ENCODE measurements at places on chromosomes 4 and X. TPM values are rescaled to one million over a fixed set of nuclear protein-coding genes. Genes with fewer than 3 reads are reported as not detected.

Gene MMAA
- 2.8 TPM for total RNA-seq

GRCh38 chr4:38787693-38788092, 4.9 kb upstream of the TLR10 start:
- no peak overlapping the region for H3K27ac ChIP-seq
- no peaks in the 10 kb centered on the region for H3K4me1 ChIP-seq
- ATAC-seq = no peak
- H3K27me3 ChIP-seq = no peaks in the 10 kb centered on the region
- H3K4me3 ChIP-seq = no peak overlapping the region

GRCh38 chrX:10514891-10515290, 105.5 kb downstream of the MID1 start:
- no peak for ATAC-seq
- H3K4me1 ChIP-seq = no peaks in the 10 kb centered on the region
- peak overlapping the region; percentile 18 for H3K27ac ChIP-seq

GRCh38 chrX:25028726-25029125, 13.0 kb upstream of the ARX start:
- no peak for ATAC-seq
- no peak overlapping the region for H3K4me3 ChIP-seq
- H3K4me1 ChIP-seq = no peaks in the 10 kb centered on the region
- no peaks in the 10 kb centered on the region for H3K36me3 ChIP-seq
- H3K27me3 ChIP-seq = peaks cover 14% of the 10 kb centered on the region

DNA sequence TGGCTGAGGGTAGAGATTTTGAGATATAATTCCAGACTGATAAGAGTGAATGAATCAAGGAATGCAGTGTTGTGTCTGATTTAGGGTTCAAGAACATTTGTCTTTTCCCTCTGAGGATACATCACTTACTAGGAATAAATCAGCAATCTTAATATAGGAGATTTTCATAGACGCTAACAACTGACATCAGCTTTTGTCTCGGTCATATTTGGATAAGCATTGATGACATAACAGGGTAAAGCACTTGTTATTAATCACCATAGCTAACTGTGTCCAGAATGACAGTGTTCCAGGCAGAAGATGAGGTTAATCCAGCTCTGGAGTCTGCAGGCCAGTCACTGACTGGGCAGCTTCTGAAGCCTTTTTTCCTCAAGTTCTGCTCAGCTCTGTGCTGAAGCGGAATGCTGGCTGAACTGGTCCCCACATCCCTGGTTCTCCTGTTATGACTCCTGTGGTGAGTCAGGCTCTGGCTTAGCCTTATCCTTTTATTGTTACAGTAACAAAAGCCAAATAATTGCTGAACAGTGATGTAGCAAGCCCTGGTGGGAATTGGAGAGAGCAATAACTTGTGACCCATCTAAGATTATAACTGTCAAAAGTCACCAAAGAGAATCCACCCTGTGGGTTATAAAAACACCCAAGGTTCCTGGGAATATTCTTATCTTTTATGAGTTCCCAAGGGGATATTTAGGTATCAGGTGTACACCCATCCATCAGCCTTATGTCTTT, 41.8 kb downstream of the FNIP2 start:
- H3K27me3 ChIP-seq = no peaks in the 10 kb centered on the region
- ATAC-seq = peak; percentile 93
- peak overlapping the region; percentile 83 for H3K27ac ChIP-seq
- H3K4me1 ChIP-seq = peaks cover 33% of the 10 kb centered on the region
- no peaks in the 10 kb centered on the region for H3K36me3 ChIP-seq
- no peak overlapping the region for H3K4me3 ChIP-seq
